NCI-H226 (cell line): ENCODE measurements at places on chromosomes 12 and 14.

DNA sequence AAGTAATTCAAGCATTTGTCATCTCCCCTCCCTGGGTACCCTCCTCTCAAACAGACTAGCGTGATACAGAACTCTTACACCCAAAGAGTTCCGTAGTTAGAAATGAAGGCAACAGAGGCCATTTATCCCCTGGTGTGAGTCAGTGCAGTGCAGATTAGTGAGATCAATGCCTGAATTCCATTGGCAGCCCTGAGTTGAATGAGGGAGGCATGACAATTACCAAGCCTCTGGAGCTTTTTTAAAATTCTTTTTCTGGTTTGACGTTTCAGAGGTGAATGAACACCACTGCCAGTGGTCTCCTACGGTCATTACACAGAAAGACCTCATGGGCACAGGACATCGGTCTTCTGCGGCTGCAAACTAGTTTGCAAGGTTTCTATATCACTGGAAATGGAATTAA is 94.4 kb downstream of the PRIMA1 start:
- no peak for DNase-seq

DNA sequence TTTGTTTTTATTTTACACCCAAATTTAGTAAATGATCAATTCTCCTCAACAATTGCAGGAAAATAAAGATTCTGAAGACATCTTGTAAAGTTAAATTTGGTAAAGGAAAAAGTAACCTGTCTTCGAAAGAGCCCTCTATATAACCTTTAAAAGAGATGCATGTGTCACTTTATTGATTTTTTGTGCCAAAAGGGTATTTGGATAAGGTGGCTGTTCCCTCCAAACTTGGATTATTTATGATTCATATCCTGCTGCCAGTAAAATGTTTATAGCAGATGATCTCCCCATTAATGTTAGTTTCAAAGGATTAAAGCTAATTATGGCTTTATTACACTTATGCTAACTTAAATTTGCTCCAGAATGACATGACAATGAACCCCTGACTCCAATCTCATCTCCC is 98.8 kb downstream of the DUSP6 start:
- DNase-seq: no peak

DNA sequence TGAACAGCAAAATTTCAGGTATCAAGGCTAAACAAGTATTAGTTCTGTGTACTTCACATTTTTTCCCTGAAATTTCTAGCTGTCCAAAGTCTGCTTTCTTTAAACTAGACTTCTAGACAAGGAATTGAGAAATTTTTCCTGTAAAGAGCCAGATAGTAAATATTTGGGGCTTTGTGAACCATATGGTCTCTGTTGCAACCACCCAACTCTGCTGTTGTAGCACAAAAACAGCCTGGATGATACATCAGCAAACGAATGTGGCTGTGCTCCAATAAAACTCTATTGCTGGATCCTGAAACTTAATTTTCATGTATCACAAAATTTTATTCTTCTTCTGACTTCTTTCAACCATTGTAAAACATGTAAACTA is 96.0 kb upstream of the SLC38A4 start:
- DNase-seq: no peak

- peak; percentile 70 for DNase-seq
Observed at GRCh38 chr12:87428701-87429277, 600.4 kb downstream of the C12orf50 start.

- DNase-seq: no peak
Observed at GRCh38 chr12:12156116-12156515, 85.4 kb downstream of the BCL2L14 start.

GRCh38 chr14:43900173-43900655 is 606.9 kb downstream of the FSCB start:
- DNase-seq: no peak
